NCI-H1417 treated with DMSO at 0.1 percent for 48 hours (cell line): ENCODE measurements at places on chromosomes 16 and 17.

GRCh38 chr17:81097943-81098308, 63.0 kb downstream of the BAIAP2 start:
- no peak for DNase-seq

DNA sequence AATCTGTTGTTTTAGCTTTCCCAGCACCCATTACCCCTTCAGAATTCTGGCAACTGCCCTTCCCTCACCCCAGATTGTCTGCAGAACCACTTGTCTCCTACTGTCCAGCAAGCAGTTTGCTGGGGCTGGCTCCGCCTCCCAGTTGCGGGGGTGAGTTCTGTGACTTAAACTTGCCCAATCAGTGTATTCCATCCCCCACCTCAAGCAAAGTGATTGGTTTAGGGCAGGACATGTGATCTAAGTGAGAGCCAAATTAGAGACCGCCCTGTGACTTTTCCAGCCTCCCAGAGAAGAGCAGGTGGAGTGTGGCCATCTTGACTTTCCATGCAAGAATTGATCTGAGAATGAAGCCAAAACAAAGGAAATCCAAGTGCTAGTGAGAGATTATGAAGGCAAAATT, 22.7 kb upstream of the SRCIN1 start:
- DNase-seq, result no peak

- DNase-seq, result no peak
Measured at GRCh38 chr16:23902748-23903414, 67.1 kb downstream of the PRKCB start.

- no peak for DNase-seq
Measured at GRCh38 chr17:40363111-40363827, 1.3 kb downstream of the GJD3 start.

GRCh38 chr16:30185683-30186421, 2.5 kb downstream of the CORO1A start:
- DNase-seq, result no peak

GRCh38 chr16:15440852-15441251, 6.5 kb downstream of the BMERB1 start:
- no peak for DNase-seq

GRCh38 chr16:2791174-2791573, 3.8 kb upstream of the PRSS33 start:
- DNase-seq, result no peak

DNA sequence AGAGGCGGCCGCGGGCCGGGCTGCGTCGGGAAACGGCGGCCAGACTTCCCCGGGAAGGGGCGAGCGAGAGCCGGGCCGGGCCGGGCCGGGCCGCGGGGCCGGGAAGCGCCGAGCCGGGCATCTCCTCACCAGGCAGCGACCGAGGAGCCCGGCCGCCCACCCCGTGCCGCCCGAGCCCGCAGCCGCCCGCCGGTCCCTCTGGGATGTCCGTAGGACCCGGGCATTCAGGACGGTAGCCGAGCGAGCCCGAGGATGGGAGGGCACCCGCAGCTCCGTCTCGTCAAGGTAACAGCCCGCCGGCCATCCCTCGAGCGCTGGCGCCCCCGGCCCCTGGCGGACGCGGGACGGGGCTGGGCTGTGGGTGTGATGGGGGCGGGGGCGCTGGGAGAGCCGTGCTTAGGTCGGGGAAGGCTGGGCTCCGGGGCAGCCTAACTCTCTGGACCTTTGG, at the start of gene CRHR1:
Gene CRHR1 (plus strand): TSS at position 28 of the 448 bp plus-strand sequence. CDS start 225 bp downstream, at position 253.
- DNase-seq, result no peak

- no peak for DNase-seq
Measured at GRCh38 chr17:30345527-30346075, 11.7 kb upstream of the TMIGD1 start.

- no peak for DNase-seq
Measured at GRCh38 chr17:56121191-56122051, 31.9 kb upstream of the ANKFN1 start.

DNA sequence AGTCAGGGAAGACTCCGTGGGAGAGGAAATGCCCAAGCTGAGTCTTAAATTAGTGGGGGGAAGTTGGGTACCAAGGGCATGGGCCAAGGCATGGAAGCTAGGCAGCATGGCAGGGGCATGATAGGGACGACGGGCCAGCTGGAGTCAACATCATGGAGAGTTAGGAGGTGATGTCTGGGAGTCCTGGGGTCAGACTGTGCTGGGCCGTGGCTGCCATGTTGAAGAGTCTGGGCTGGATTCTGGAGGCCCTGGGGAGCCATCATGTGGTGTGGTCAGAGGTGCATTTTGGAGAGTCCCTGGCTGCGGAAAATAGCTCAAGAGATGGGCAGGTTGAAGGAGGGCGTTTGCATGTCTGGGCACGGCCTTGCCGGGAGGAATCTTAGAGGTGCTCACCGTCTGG, 85.2 kb downstream of the SDR42E1 start:
- DNase-seq, result no peak

- DNase-seq, result no peak
Measured at GRCh38 chr16:15404792-15405191, 9.2 kb downstream of the MPV17L start.

DNA sequence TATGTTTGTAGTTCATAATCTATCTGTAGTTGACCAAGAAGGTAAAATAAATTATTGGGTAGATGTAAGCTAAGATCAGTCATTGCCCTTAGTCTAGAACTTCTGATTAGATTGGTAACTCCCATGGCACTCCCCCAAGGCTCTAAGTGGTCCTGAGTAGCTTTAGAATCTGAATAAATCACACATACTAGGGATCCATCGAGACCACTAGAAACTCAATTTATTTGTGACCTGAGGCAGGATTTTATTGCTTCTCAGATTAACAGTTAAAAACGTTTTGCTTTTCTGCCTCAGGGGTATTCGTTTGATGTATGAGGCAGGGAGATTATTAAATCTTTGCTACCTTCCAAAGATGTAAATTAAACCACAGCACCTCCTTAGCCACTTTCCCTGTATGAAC, 24.9 kb downstream of the CMTR2 start:
- no peak for DNase-seq

DNA sequence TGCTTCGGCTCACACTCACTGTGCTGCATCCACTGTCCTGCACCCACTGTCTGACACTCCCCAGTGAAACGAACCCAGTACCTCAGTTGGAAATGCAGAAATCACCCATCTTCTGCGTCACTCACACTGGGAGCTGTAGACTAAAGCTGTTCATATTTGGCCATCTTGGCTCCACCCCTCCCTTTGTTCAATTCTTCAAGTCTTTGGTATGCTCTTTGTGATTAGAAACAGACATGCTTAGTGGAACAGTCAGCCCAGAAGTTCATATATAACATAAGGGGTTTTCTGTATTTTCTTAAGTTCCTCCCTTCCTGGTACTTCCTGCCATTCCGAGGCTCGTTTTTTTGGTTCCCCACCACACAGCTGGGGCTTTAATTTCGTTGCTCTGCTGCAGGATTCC, 398.5 kb upstream of the DYNLRB2 start:
- DNase-seq, result no peak

GRCh38 chr17:63682441-63682840, 17.5 kb downstream of the LIMD2 start:
- no peak for DNase-seq

GRCh38 chr16:89001117-89002027, 24.4 kb upstream of the CBFA2T3 start:
- no peak for DNase-seq

DNA sequence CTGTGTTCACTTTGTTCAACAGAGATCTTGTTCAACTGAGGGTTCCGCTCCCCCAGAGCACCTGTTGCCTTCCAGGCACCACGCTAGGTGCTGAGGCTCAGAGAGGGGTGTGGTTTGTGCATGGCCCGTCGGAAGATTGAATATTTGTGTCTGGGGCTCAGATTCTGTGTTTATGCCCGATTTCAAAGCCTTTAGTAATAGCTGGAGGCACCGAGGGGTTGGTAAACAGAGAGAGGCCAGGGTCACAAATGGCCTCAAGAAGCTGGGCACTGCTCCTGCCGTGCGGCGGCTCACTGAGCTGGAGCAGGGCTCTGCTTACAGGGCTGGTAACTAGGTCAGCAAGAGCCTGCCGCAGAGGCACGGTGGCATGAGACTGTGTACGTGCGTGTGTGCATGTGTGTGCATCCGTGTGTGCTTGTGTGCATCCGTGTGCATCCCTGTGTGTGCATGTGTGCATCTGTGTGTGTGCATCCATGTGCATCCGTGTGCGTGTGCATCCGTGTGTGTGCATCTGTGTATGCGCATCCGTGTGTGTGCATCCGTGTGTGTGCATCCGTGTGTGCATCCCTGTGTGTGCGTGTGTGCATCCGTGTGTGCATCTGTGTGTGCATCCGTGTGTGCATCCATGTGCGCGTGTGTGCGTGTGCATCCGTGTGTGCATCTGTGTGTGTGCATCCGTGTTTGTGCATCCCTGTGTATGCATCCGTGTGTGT, 5.4 kb downstream of the ITGAE start:
- DNase-seq, result no peak

- DNase-seq, result no peak
Measured at GRCh38 chr16:78689028-78689427, 589.6 kb downstream of the WWOX start.

DNA sequence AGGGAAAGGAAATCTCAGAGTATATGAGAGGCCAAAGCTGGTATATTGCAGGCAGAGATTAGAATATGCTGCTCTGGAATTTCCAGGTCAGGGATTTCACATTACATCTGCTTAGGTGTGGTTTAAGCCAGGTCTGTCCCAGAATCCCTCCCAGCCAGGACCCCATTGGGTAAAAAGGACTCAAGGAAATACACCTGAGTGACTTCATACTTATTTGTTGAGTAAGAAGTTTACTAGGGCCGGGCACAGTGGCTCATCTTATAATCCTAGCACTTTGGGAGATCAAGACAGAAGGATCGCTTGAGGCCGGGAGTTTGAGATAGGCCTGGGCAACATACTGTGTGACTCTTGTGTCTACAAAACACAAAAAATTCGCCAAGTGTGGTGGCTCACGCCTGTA, 7.2 kb downstream of the PIPOX start:
- no peak for DNase-seq

DNA sequence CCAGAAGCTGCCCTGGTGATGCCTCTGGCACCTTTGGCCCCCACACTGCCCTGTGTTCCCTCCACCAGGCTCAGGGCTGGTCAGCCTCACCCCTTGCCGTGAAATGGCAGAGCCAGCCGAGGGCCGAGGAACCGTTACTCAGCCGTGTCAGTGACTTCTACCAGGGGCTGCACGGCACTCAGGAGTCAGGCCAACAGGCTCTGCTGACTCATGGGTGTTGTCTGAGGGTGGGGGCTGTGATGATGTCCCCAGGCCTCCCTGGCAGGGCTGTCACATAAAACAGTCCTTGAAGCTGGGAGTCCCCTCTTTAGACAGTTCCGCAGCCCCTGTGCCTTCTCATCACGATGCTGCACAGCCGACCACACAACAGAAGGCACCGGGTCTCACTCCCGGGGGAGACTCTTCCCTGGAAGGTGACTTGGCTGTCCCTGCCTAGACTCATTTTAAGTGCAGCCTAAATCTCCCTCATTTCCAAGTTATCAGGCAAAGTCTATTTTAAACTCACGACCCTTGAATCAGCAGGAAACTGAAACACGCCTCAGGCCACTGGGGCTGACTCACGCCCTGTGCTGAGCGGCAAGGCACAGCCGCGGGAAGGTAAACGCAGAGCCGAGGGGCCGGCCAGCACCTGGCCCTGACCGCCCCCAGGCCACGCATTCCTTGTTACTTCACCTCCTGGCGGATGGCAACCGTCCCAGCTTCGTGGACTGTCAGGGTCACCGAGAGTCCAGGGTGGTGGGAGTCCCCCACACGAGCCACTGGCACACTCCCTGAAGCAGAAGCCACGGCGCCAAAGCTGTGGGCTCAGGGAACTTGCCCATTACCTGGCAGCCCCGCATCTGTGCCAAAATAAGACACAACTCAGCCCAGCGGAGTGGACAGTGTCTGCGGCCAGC, 102.6 kb downstream of the ZNF778 start:
- DNase-seq, result no peak

DNA sequence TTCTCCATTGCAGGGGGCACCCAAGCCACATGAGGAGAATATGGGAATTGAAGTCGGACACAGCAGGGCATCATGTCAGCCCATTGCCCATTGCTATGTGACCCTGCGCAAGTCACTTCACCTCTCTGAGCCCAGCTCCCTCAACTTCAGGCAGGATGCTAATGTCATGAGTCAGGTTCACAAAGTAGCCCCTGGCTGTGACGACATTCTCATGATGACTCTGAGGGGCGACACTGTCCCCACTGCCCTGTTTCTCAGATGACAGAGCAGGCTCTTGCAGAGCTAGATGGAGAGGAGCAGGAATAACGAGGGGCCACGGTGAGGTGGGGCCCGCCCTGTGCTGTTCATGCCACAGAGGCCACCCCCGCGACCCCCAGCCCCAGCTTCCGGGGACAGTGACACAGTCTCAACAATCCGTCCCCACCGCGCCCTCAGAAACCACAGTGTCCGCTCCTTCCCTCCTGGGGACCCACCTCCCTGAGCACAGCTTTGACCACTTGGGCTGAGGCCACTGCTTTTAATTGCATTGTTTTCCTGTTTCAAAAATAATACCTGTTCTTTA, 13.2 kb upstream of the ZNF469 start:
- DNase-seq, result no peak

DNA sequence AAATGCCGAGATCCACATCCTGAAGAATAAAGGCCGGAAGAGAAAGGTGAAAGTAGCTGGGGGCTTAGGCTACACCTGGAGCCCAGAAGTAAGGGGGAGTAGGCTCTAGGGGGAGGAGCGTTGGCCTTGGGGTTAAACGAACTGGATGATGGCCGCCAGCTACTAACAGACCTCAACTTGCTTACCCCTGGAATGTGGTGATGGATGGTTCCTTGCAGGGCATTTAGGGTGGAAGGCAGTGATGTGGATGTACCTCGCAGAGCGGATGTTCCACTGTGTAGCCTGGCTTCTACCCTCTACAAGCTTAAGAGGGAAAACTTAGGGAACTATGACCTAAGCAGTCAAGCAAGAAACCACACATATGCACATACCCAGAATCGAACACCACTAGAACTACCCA, 2.3 kb upstream of the MAZ start:
- no peak for DNase-seq

GRCh38 chr17:40340880-40341807, 23.4 kb downstream of the GJD3 start:
- no peak for DNase-seq

- no peak for DNase-seq
Measured at GRCh38 chr17:61285526-61286320, 113.9 kb upstream of the TBX2 start.

- no peak for DNase-seq
Measured at GRCh38 chr17:27418366-27418615, 38.0 kb upstream of the KSR1 start.

DNA sequence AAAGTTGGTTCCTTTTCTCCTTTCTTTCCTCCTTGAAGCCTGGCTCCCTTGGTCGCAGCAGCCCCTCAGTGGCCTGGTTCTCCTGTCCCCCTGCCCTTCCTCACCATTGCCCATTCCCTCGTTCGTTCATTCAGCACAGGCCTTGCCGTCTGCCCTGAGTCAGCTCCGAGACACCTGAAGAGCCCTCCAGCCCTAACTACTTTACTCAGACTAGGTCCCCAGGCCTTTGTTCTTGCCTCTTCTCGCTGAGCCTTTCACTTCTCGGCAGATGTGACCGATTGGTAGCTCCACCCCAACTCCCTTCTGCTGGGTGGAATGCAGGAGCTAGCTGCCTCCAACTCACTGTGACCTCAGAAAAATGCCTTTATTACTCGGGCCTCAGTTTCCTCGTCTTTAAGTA, 7.0 kb upstream of the ADAM11 start:
- DNase-seq, result no peak

GRCh38 chr16:28087675-28088300, 24.3 kb upstream of the GSG1L start:
- no peak for DNase-seq

- peak; percentile 23 for DNase-seq
Measured at GRCh38 chr17:57130708-57131461, 45.8 kb downstream of the AKAP1 start.
